ENCODE measurements at places on chromosomes 4 and X. TPM values are rescaled to one million over a fixed set of nuclear protein-coding genes. Genes with fewer than 3 reads are reported as not detected.

The FAM149A gene
- 1.1 TPM for total RNA-seq

The P2RY4 gene
- total RNA-seq = not detected

The UGT2B10 gene
- total RNA-seq = 0.09 TPM

The REELD1 gene
- not detected for total RNA-seq

The PRDM8 gene
- total RNA-seq = 0.33 TPM

The SASH3 gene
- not detected for total RNA-seq

The COX7B2 gene
- not detected for total RNA-seq

The PTCHD1 gene
- not detected for total RNA-seq

The MAP9 gene
- total RNA-seq = 6.5 TPM
